Frontal cortex (tissue), 4 donors: ENCODE measurements at places on chromosomes 16 and 17. TPM values are rescaled to one million over a fixed set of nuclear protein-coding genes. Genes with fewer than 3 reads are reported as not detected.
A peak's percentile ranks its signal among the peaks of the same experiment; 100 is the strongest.

DNA sequence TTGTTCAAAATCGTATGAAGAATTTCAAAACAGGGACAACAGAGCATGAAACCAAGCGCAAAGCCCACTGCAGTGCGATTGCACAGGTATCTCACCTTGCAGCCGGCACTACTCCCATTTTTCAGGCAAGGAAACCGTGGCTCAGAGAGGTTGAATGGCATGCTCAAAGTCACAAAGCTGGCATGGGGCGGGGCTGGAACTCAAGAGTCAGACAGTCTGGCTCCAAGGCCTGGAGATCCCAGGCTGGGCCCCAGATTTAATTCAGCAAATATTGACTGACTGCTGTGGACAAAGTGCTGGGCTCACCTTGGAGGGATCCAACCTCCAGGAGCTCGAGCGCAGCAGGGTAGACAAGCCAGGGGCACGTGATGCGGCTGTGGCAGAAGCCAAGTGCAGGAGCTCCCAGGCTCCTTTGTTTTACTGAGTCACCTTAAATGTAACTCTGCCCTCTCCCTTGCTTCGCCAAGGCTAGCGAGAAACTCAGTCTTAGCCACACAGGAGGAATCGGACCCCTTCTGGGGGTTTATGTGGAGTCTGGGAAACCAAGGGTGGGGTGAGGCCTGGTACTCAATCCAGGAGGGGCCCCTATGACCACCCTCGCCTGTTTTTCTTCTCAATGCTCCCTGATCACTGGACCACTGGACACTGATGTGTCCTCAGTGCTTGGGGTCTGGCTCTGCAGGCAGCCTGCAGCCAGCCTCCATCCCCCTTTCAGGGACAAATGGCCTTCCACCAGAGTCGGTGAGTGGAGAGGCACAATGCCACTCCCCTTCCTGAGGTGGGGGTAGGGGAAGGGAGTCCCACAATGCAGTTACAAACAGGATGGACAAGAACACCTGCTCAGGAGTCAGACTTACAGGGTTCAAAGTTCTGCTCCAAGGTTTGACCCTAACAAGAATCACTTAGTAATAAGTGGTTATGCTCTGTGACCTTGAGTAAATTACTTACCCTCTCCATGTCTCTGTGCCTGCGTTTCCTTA, 3.9 kb upstream of the SPATA20 start:
- no peak for DNase-seq

- DNase-seq: no peak
Measured at GRCh38 chr16:86975445-86975844, 341.7 kb downstream of the C16orf95 start.

DNA sequence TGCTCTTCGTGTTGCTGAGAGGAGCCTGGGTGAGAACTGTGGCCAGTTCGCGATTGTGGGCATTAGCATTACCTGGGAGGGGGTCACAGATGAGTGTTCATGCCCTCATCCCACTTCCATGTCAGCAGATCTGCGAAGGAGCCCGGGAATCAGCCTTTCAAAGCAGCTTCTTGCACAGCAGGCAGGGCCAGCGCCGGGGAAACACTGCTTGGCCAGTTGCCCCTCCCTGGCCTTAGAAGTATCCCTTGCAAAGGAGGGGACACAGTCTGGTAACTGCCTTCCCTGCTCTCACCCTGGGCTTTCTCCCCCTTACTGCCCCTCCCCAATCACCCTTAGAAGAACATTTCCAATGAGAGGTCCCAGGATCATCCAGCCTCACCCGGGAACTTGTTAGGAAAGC, 42.8 kb upstream of the FOXF1 start:
- DNase-seq: no peak

DNA sequence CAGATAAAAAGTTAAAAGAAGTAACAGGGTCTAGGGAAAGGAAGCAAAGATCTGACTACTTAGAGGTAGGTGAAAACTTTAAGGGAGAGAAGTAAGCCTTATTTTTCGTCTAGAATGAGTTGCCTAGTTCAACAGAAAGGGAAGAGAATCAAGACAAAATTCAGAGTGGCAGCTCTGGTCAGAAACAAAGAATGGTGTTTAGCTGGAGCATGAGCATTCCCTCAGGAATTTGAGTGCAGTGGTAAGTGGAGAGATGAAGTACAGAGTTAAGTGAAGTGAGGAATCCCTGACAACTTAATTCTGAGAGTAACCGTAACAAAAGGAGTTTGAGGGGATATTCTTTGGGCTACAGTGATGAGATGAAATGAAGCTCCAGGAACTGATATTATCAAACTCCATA, 11.5 kb downstream of the SMG6 start:
- no peak for DNase-seq

GRCh38 chr17:19592316-19592715, 56.2 kb upstream of the ALDH3A2 start:
- DNase-seq: no peak

GRCh38 chr17:59401725-59402124, 70.3 kb downstream of the YPEL2 start:
- DNase-seq: no peak

GRCh38 chr17:71792966-71793365, 327.9 kb upstream of the SOX9 start:
- no peak for DNase-seq

DNA sequence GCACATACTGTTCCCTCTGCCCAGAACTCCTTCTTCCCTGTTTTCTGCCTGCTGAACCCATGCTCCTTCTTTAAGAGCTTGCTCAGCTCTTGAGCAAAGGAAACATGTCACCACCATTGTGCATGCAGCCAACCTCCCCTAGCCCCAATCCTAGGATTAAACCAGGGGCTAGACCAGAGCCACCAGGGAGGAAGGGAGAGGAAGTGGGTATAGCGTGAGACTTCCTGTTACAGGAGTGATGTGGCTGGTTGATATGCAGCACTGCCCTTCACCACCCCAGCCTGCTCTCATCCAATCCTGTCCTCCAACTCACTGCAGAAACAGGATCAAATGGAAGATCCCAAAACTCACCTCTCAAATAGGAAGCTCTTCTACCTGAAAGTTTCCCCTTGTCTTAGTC, 67.1 kb upstream of the CDH5 start:
- DNase-seq: no peak

GRCh38 chr16:9797306-9797705, 384.9 kb downstream of the GRIN2A start:
- DNase-seq: no peak

DNA sequence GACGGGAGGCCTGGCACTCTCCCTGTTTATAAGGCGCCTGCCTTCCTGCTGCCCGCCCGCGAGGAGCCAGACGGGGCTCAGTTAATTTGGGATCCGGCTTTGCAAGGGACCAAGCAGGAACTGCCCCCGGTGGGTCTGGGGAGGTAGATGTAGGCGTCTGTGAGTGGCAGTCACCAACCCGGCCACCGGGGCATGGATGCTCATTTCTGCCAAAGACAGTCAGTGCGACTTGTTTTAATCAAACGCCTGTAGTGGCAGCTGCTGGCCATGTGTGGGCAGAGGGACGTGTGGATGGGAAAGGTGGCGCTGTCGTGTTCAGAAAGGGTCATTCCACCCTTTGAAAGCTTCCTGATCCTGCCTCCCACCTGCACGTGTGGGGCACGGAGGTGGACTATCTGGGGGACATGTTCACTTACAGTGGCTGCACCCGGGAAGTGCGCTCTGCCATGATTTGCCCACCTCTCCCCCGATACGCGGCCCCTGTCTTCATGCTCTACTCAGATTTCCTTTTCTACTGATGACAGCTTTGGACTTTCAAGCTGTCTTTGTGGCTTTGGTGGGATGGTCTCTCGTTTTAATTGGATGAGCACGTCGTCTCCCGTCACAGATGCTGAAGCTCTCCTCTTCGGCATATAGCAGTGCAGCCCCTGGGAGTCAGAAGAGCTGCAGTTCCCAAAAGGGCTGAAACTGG, 60.3 kb upstream of the CIBAR2 start:
- peak; percentile 59 for DNase-seq

DNA sequence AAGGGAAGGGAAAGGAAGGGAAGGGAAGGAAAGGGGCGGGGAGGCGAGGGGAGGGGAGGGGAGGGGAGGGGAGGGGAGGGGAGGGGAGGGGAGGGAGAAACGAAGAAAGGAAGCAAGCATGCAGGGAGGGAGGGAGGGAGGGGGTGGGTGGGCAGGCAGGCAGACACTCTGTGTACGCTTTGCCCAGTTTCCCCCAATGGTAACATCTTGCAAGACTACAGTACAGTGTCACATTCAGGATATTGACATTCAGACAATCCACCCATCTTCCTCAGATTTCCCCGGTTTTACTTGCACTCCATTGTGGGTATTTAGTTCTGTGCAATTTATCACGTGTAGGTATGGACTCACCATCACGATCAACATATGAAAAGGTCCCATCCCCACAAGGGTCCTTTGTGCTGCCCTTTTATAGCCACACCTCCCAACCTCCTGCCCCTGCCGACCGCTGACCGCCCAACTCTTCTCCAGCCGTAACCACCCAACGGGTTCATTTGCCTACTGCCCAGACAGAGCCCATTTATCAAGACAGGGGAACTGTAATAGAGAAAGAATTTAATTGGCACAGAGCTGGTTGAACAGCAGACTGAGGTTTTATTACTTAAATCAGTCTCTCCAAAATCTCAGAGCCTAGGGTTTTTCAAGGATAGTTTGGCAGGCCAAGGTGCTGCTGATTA, 91.4 kb upstream of the FA2H start:
- DNase-seq: no peak

DNA sequence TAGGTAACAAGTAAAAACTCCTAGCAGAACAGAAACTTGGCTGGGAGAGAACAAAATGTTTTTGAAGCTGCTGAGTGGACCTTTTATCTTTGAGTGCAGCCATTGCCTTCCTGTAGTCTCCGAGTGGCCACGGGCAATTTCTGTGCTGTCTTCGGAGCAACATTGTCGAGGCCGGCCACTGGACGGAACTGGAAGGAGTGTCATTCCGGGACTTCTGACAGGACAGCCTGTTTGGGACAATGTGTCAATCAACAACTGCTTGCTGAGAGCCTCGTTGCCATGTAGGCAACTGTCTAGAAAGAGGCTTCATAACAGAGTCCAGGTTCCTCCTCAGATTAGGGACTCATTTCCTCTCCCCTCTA, 96.2 kb upstream of the CDYL2 start:
- DNase-seq: no peak

DNA sequence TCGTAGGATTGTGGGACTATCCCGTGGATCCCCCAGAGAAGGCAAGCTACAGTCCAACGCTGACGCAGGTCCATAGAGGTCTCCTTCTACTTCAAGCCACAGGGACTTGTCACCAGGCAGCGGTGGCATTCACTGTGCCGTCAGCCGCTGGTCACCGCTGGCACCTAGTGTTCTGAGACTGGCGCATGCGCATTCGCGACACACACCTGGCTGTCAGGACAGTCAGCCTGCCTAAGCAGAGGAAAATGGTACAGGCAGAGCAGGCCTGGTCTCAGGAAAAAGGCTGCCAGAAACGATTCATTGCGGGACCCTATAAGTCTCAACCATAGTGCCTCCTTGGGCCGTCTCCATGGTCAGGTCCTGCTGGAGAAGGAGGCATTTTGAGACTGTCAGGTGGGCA, 138.0 kb upstream of the WSB1 start:
- DNase-seq: no peak

DNA sequence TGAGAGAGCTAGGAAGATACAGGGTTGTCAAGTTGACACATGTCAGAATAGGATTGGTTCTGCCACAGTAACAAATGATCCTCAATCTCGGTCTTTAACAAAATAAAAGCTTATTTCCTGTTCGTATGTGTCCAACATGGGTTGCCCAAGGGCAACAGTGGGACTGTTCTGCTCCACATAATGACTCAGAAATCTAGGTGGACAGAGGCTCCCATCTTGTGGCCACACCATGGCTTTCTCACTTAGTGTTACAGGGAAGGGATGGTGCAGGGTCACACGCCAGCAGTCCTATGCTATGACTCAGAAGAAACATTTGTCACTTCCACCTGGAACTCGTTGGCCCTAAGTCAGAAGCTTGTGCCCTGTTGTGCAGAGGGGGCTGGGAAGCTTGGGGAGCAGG, 364.9 kb downstream of the SNX29 start:
- no peak for DNase-seq

GRCh38 chr17:79029327-79030009, 5.5 kb downstream of the C1QTNF1 start:
- no peak for DNase-seq

DNA sequence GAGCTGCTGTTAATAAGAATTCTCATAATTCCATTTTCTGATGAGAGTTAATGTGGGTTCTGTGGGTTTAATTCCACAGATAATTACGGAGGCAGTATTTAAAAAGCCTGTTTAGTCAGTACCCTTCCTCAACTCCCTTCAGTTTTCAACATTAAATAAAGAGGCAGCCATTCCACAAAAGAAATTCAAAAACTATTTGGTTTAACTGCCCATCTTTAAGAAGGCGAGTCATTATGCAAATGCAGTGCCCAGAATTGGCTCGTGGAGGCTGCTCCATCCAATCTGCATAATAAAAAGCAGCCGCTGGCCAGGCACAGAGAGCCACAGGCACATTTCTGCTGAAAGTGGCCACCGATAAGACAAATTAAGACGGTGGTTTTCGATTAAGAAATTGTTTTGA, 194.4 kb upstream of the TOX3 start:
- DNase-seq: no peak

DNA sequence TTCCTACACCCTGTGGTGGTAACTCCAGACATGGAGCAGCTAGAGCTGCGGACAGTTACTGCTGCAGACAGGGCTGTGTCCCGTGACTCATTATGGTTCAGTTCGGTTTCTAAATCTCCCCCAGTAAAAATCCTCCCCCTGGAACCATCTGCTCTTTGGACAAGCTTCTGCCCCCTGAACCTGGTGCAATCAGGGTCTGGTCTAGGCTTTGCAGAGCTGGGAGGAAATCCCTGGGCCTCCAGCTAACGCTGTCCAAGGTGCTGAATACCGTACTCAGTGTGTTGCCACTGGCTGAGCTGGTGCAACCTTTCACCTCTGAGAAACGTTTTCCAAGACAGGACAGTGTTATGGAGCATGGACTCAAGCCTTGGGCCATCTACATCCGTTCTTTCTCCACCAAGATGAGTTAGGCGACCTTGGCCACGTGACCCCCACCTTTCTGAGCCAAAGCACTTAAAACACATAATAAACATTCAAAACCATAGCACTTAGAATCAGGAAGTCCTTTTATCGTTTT, 142.0 kb downstream of the CPPED1 start:
- no peak for DNase-seq

DNA sequence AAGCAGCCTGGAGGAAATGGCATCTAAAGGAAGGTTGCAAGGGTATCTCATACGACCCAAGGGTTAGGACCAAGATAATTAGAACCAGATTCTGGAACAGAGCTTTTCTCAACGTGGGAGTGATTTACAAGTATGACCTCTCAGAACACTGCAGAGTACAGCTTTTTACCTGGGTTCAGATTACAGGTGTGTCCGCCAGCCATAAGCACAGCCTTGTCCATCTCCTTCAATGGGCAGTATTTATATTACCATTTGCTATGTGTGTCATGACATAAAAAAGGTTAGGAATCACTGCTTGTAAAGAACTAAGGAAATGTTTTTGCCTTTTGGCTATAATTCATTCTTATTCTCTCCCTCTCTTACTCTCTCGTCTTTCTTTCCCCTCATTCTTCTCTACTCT, 36.7 kb downstream of the MYO1D start:
- no peak for DNase-seq

Gene TMEM100
- total RNA-seq: 3.3 TPM

Gene CACNG5
- total RNA-seq: 2.9 TPM

Gene ABCA3
- 36.3 TPM for total RNA-seq

Gene KAT8
- 47.7 TPM for total RNA-seq

Gene NUDT21
- 280 TPM for total RNA-seq

Gene PTX4
- total RNA-seq: not detected

Gene KRT39
- not detected for total RNA-seq

Gene CD7
- not detected for total RNA-seq

Gene HID1
- 17.1 TPM for total RNA-seq

Gene SRL
- under 0.01 TPM for total RNA-seq

Gene CDK3
- 0.41 TPM for total RNA-seq

Gene BAIAP3
- 11.4 TPM for total RNA-seq

Gene TEDC2
- 7.7 TPM for total RNA-seq
